ENCODE measurements at places on chromosomes 5 and 9. TPM values are rescaled to one million over a fixed set of nuclear protein-coding genes. Genes with fewer than 3 reads are reported as not detected.
A peak's percentile ranks its signal among the peaks of the same experiment; 100 is the strongest.

Gene PCDHGB6
- 0.09 TPM for polyA plus RNA-seq

- no peak for DNase-seq
Observed at GRCh38 chr9:77883846-77884771, 147.5 kb downstream of the GNAQ start.

GRCh38 chr9:20558566-20559016 is 63.7 kb downstream of the MLLT3 start:
- DNase-seq, result peak; percentile 78

- no peak for DNase-seq
Observed at GRCh38 chr9:15936306-15936921, 383.6 kb downstream of the CCDC171 start.

GRCh38 chr9:136954270-136955083 is 2.4 kb downstream of the LCN12 start:
- DNase-seq, result no peak

DNA sequence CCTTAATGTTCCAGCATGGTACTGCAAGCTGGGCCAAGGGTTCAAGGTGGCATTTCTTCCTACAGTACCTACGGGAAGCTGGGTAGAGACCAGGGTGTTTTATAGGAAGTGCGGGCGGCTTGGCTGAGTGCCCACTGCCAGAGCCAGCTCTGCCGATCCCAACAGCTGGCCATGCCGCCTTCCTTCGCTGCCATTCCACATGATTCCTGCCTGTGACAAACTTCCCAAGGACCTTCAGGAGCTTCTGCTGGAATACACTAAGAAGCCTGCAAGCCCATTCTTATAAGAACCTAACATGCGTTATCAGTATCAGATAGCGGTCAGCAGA is 22.0 kb downstream of the MYO10 start:
- no peak for DNase-seq
